ENCODE measurements at places on chromosomes 16 and 17.

- DNase-seq = no peak
These were observed 236.0 kb upstream of the IRX3 start for GRCh38 chr16:54522584-54522983.

DNA sequence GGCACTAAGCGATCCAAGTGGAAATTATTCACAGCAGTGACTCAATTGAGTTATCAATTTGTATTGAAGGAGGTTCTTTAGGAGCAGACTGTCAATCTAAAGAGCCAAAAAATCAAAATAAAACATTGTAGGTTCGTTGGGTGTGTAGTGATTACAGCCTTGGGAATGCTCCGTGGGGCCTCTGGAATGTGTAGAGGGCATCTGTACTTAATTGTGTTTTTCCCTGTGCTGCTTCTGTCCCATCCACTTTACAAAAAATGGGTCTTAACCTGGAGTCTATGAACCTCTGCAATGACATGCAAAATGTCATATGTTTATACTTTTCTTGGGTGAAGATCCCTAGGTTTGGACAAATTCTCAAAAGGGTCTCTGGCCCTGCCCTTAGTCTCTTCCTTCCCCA, 215.1 kb downstream of the CCDC182 start:
- DNase-seq = no peak

GRCh38 chr17:7523033-7523432, 25.8 kb upstream of the TNFSF12 start:
- DNase-seq = peak; percentile 74

- DNase-seq = no peak
These were observed 44.3 kb downstream of the SPECC1 start for GRCh38 chr17:20053361-20053964.
